ENCODE measurements at places on chromosomes 6 and 20. TPM values are rescaled to one million over a fixed set of nuclear protein-coding genes. Genes with fewer than 3 reads are reported as not detected.

DNA sequence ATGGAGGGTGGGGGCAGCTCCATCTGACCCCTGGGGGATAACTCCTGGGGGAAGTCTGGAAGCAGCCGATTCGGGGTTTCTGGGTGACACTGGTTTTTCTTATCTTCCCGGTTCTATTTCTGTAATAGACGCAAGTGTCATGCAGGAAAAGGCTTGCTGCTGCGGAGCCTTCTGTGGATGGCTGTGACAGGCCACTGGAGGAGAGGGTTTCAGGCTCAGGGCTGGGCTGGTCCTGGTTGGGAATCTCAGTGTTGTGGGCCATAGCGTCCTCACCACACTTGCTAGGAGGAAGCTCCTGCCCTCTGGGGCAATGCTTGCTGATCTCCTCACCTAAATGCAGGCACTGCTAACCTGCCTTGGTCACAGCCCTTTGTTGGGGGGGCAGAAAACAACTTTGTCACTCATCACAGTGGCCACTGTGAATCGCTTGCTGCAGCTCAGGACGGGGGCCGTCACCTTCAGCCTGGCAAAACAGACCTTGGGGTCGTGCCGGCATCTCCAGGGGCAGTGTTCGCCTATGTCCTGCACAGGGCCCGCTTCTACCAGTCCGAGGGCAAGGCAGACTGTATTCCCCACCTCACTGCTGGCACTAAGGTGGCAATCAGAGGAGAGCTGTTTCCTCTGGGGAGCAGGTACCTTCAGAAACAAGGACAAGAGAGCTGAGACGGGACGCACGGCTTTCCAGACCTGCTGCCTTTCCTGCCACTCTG lies 4.4 kb upstream of the TUBB1 start:
- DNase-seq = no peak

DNA sequence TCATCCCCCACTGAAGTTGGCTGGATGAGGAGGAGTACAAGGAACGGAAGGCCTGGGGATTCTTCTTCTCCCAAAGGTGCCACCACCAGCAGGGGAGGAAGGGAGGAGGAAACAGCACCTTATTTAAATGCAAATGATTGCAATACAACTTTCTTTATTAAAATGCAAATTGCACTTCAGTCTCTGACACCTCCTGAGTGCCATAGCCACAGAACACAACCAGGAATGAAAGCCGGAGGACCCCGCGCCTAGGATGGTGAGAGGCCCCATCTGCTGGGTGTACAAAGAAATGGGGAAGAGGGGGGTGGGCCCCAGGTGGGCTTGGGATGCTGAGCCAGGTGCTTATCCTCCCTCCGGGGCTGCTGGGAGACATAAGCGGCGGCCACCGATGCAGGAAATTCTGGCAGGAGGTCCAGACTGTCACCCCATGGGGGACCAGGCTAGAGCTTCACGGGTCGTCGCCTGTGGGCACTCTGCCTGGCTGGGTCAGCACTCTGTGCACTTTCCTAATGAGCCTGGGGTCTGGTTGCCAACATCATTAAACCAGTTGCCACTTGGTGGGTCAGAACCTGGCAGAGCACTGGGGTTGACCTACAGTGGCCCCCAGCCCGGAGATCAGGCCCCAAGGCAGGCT lies 154.2 kb upstream of the MLN start:
- DNase-seq = no peak

DNA sequence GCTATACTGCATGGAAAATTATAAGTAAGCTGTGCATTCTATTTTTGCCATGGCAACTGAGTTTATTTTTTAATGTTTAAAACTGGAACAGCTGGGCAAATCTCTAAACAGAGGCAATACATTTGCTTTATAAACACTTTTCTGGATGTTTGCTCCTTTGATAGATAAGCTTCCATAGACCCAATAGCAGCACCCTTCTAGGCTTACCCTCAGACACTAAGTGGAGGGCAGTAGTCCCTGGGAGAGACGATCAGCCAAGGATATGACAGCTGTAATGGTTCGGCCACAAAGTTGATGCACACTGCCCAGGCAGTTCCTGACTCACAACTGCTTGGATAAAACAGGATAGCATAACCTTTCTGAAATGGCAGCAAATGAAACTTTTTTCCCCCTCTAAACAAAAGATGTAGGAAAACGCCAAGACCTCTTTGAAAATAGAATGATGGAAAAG lies 8.5 kb upstream of the MRPS10 start:
- no peak for DNase-seq

- DNase-seq = no peak
Observed at GRCh38 chr6:129500958-129501739, 208.8 kb downstream of the ARHGAP18 start.

GRCh38 chr6:75952128-75952527 lies 120.3 kb downstream of the IMPG1 start:
- no peak for DNase-seq

SNAI1 gene
- 0.27 TPM for total RNA-seq

SIRPD gene
- total RNA-seq = not detected

DNA sequence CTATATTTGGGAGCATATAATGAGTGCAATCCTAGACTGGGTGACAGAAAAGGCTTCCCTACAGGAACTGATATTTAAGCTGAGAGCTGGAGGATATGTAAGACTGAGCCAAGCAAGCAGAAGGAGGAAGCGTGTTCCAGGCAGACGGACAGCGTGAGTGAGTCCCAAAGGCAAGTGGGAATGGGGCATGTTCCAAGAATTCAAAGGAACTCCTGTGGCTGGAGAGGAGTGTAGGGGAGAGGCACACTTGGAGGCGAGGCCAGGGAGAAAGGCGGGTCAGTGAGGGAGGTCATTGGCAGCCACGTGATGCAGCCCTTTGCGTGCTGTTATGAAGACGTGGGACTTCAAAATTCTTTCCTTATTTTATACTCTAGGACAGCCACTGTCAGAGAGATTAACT lies 27.9 kb upstream of the SGK1 start:
- peak; percentile 73 for DNase-seq

NHLRC1 gene
- 2.8 TPM for total RNA-seq

DNA sequence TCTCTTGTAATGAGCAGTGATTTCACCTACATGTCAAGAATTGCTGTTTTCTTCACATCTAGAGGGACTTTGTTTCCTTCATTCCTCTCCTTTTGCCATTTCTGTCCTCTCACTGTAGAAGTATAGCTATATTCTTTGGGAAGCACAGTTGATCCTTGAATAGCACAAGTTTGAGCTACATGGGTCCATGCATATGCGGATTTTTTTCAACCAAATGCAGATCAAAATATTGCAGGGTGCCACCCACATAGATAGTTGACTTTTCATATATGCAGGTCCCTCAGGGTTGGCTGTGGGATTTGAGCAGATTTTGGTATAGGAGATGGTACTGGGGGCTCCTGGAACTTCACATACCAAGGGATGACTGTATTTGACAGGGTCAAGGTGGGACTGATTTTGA lies 41.1 kb downstream of the BLTP3A start:
- DNase-seq = no peak

DNA sequence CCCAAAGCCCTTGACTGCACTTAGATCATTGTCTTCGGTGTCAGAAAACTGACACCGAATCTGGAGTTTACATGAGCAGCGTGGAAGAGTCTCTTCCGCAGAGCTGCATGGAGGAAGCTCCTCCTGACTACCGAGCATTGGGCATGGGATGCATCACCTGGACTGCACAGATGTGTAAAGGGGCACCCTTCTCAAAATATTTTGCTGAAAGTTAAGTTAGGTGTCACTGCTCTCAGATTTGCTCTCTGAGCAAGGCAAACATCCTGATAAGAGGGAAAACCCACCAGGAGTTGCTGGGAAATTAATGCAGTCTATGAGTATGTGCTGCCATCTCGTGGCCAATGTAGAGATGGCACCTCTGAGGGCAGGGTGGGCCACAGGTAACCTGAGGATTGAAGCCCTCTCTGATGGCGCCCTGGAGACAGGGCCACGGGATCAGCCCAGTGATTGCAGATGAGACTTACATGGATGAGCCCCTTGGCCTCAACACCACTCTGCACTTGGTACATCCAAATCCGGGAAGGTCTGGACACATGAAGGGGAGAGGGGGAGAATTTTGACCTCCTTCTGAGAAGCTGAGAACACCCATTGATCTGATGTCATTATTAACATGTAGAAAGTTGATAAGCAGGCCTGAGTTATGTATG lies 129.9 kb downstream of the LPA start:
- peak; percentile 26 for DNase-seq

C6orf163 gene
- 12.3 TPM for total RNA-seq

C2 gene
- 4.1 TPM for total RNA-seq

PDE7B gene
- total RNA-seq = 4.1 TPM

DYNLRB1 gene
- 43.8 TPM for total RNA-seq

DNA sequence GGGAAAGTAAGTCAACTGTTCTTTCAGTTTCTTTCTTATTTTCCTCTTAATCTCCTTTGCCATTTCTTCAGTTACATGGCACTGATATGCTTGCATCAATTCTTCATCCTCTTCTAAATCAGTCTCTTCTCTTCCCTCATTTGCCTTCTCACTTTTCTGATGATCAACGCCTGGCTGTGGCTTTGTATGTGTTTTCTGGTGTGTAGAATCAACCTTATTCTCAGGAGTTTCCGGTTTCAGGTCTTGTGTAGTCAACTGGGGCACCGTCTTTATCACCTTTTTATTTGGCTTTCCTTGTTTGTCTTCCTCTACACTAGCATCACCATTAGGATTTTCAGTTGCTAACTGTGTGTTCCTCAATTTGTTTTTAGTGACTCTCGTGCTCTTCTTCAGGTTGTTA lies 31.6 kb downstream of the AHI1 start:
- no peak for DNase-seq

DNA sequence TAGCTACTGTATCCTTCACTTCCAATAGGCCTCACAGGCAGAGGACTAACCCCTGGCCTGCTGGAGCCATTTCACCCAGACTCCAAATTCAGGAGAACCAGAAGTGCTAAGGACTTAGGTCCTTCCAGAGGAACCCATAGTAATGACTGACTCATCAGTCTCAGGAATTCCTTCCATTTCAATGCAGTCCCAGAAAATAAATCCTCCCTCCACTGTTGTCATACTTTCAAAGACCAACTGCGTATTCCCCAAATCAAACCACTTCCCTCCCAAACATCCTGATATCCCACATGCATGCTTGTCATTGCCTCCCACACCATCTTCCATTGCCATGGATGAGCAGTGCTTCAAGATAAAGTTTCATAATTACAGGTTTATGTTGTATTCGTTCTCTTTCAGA lies 31.8 kb upstream of the NT5E start:
- no peak for DNase-seq

Data from cerebellum (tissue), 4 donors.